A549 treated with RU486 at 1 μM for 4 hours (cell line): ENCODE measurements at places on chromosomes 4 and X. TPM values are rescaled to one million over a fixed set of nuclear protein-coding genes. Genes with fewer than 3 reads are reported as not detected.

The CT47B1 gene
- not detected in 5 replicates for total RNA-seq

The TMEM156 gene
- total RNA-seq: 17.0 to 24.9 TPM (median 21.8 TPM) in 5 replicates

The USP27X gene
- total RNA-seq: 3.4 to 5.0 TPM (median 4.3 TPM) in 5 replicates

The AKAP14 gene
- total RNA-seq: not detected in 5 replicates
